ENCODE measurements at places on chromosomes 16 and 17.

GRCh38 chr17:18920911-18921441 is 31.0 kb upstream of the SLC5A10 start:
- peak; percentile 80 for DNase-seq

DNA sequence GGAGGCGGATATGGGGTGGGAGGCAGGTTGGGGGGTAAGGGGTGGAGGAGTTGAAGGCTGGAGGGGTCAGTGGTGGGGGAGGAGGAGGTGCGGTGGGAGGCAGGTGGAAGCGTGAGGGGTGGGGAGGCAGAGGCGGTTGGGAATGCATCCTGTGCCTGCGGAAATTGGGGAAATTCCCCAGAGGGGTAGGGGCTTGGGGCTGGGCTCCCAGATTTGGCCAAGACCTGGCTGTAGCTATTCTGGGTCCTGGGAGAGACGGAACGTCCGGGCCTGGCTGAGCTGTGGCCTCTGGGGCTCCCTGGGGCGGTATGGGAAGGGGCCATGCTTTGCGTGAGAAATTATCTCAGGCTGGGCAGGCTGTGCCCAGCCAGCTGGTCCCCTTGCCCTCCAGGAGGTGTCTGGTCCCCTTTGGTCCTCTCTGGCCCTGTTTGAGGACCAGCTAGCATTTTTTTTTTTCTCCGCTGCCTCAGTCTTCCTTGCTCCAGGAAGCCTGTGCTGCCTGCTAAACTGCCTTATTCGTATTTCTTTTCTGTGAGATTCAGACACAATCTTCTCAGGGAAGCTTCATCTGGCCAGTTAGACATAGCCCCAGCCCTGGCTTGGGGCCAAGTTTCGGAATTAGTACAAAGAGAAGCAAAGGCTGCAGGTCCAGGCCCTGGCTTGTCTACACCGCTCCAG is 7.3 kb upstream of the TRPV2 start:
- peak; percentile 61 for DNase-seq

DNA sequence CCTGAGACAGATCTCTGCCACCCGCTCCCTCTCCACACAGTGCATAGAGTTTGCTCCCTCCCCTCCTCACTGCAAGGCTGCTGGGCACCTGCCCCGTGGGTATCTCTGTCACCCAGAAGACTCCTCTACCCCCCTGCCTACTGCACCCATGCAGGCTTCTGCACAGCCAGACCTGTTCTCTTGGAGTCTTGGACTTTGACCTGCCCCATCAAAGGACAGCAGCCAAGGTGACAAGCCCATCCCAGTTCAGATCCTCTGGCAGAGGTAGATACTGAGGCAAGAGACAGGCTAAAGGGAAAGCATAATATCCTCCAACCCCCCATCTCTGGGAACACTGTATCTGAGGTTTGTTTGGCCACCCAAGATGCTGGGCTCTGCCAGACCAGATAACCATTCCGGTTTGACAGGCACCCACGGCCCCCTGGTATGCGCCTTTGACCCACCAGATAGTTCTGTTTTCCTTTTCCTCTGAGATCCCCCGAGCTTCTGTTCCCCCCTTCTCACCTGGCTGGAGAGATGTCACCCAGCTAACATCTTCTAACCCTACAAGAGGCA is 239.6 kb downstream of the SOX9 start:
- DNase-seq = no peak

DNA sequence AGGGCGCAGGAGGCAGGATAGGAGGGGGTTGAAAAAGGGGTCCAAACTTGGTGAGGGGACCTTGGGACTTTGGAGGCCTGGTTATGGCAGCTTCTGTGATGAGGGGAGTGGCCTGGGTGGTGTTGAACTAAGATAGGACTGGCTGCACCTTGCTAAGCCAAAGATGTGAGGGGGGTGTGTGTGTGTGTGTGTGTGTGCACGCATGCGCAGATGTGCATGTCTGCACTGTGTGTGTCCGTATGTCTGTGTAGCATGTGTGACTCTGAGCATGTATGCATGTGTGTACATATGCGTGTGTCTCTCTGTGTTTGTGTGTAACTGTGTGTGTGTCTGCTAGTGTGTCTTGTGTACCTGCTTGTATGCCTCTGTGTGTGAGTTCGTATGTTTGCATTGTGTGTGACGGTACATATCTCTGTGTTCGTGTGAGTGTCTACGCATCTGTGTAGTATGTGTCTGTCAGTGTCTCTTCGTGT is 4.1 kb downstream of the SLC16A5 start:
- DNase-seq = no peak

DNA sequence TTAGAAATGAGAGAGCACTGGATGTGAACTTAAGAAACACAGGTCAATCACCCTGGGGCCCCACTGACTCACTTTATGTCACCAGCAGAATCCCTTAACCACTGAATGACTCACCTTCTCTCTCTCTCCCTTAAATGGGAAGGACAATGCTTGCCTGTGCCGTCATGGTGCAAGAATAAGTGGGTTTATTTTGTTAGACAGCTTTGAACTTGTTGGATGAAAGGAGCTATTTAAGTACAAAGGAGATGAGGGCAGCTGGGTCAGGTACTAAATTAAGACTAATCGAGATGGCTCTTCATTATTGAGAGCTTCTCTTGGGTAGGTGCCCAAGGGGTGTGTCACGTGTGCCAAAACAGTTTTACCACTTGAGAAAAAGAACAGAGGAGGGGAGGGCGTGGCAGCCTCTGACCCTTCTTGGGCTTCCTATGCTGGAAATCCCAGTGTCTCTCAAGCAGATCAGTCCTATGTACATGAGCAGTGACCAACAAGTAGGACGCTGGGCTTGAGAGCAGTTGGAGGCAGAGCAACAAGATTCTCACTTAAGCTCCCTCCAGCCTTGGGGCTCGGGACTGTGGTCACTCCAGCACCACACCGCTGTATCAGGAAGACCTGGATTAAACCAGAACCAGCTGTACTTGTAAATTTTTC is 6.7 kb upstream of the KRT31 start:
- DNase-seq = peak; percentile 100

DNA sequence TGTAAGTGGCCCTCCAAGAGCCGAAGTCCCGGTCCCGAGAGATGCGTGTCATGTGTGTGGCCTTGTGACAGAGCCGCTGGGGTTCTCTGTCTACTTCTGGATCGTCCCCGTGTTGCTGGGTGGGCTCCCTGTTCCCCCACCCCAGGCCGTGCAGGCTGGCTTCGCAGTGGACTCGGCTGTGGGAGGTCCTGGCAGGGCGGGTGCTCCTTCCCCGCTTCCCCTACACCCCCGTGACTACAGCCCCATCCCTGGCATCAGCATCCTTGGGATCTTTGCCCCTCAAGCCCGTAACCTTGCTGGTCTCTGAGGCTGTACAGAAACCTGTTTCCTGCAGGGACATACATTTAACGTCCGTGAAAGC is 136.3 kb downstream of the BANP start:
- DNase-seq = no peak

GRCh38 chr17:178292-179065 is 3.0 kb downstream of the DOC2B start:
- no peak for DNase-seq

GRCh38 chr16:81251871-81252270 is 13.4 kb downstream of the BCO1 start:
- DNase-seq = peak; percentile 74

DNA sequence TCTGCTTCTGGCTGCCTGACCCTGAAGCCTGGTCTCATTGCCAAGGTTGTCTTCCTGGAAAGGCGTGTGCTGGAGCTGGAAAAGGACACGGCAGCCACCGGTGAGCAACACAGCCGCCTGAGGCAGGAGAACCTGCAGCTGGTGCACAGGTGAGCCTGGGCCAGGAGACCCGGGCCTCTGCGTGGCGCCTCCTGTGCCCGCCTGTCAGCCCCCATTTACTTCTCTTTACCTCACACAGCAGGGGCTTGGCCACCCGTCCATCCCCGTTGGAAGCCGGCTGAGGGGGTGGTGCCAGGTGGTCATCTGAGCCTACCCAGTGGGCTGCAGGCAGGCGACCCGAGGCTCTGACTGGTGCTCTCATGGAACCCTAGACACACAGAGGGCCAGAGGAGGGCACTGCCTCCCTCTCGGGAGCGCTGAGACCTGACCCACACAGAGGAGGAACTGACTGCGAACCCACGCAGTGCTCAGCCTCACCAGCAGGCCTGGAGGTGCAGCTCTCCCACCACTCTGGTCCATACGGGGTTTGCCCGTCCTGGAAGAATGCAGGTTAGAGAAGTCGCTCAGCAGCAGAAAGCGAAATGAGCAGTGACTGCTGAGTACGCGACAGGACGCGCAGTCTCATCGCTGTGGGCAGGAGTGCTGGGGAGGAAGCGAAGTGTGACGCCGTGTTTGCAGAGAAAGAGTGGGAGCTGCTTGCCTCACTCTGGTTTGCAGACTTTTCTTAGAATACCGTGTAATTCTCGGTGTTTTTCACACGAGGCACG is 21.9 kb upstream of the CAPN15 start:
- DNase-seq = no peak

GRCh38 chr16:81910366-81910885 is 100.8 kb downstream of the SDR42E1 start:
- DNase-seq = no peak
